ENCODE measurements at places on chromosomes 6 and 20.

DNA sequence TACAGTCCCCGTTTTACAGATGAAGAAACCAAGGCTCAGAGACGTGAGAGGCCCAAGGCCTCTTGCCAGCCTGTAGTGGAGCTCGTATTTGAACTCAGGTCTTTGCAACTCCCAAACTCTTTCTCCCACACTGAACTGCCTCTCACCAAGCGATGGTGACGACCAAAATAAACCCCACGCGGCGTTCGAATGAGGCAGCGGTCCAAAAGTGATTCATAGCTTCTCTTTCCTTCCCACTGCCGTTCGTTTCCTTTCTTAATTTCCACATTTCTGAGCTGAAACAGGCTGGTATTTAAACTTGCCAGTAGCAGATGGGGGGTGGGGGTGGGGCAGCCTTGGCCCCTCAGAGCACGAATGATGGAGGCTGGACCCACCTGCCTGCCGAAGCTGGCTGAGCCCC is 252.9 kb upstream of the KCNG1 start:
- DNase-seq: no peak

GRCh38 chr6:150566486-150566885 is 33.2 kb upstream of the PLEKHG1 start:
- DNase-seq: no peak

DNA sequence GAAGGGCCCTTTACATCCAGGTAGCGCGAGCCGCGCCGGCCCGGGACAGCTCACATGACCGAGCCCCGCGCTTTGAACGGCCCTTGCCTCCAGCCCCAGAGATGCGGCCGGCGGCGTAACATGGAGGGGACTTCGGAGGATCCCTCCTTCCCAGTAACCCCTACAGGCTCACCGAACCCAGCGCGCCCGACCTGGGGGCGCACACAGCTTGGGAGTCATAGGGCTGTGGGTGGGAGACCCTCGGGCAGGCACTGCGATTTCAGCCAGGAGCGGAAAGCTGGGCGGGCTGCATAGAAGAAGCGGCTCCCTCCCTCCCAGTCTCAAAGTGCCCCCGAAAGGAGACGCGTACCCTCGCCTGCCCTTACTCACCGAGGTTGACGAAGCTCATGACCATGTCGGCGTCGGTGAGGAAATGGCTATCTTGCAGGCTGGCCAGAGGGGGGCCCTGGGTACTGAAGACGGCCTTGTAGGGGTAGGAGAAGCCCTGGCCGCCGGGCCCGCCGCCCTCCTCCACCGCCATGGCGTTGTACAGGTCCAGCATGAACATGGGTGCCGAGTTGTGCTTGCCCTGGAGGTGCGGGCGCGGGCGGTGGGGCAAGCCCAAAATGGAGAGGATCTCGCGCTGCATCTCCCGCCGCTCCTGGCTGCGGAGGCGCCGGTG is 975 bp downstream of the BMP7 start:
- no peak for DNase-seq

DNA sequence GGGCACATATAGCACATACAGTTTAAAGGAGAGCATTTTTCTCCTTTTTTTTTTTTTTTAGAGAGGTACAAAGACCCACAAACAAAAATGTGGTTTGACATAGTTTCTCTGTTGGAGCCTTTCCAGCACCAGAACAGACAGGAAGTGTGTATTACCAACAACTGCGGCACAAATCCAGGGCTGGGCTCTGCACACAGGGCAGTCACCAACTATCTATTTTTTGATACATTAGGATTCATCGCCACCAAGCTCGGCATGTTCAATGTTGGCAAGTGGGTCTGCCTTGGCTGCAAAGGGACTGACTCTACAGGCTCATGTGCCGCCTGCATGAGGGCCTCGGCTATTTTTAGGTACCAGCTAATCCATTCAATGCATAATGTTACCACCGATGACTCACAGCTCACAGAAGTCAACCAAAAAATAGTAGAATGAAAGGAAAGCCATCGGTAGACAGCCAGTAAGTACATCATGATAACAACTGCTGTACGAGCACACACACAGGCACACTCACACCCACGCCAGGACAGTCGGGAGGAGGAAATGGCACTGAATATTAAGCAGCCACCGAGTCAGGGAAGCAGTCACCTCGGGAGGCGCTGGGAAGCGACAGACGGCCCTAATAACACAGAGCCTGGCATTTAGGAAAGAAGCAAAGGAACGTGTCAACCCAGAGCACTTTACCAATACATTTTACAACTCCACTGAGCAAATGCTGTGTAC is 81.6 kb downstream of the GMPR start:
- DNase-seq: peak; percentile 45

DNA sequence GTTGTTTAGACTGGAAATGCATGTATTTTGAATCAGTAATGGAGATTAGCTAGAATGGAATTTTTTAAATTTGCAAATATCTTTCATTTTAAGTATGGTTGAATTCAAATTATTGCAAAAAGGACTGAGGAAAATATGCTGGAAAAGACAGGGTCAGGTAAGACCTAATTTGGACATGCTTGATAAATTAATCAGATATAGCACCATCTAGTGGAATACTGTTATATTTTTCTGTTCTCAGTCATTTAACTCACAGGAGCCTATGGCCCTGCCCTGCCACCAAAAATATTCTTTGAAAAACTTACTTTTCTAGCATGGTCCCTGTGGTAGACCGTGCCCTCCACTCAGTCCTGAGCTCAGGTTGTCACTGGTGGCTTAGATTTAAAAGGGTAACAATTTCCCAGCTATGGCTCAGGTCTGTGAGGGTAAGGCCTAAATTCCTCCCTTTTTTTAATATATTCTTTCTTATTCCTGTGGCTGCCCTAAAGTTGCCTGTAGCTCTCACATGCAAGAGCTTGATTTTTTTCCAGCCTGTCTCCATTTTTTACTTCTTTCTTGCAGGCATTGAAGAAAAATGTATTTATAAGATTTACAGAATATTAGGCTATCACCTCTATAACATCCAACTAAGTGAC is 25.3 kb upstream of the KIAA1586 start:
- no peak for DNase-seq

DNA sequence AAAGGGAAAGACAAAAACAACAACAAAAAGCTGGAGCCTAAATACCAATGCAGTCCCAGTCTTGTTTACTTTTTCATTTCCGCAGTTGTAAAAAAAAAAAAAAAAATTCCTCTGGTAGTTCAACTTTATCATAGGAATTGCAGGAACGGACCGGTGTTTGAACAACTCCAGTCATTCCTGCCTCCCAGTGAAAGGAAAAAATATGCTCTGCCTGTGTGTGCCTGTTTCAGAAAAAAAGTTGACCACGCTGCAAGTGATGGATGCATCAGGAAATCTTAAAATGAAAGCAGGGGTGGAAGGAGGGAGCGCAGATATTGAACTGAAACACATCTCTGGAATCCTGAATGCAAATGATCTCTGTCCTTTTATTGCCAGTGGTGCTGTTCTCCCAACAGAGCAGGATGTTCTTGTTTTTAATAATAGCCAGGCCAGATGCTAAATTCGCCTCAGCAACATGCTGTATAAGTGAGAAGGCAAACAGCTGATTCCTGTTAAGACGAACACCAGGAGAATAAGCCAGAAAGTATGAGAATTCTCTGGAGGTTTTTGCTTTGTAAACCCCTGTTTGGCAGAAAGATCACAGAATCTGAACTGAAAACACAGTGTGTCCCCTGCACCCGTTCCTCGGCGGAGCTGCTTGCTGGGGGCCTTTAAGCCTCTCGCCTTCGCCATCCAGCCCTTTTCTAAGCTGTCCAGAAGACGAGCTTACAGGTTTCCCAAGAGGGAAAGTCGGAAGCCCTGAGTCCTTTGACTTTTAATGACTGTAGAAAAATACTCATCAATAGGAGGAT is 178.4 kb upstream of the SUPT3H start:
- DNase-seq: no peak

- DNase-seq: no peak
Measured at GRCh38 chr6:22295145-22295544, 1.7 kb downstream of the PRL start.

DNA sequence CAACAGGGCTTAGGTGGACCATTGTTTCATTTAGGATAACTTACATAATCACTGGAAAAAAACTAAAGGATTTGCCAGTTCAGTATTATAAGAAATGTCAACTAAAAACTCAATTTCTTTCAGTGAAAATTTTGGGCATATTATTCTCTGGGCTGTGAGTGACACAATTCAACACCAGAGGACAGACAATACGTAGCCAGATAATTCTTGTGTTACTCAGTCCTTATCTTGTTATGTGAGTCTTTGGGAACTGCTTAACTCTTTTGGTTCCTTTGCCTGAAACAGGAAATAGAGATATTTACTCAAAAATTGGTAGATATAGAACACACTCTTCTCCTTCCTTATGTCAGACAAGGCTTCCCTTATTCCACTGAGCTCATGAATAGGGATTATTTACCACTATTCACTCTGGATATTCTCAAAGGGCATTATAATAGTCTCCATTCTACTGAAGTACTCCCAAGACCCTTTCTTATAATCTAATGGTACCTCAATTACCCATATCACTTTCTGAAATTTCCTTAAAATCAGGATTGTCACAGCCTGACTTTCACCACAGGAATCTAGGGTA is 4.9 kb upstream of the BEND6 start:
- DNase-seq: no peak

GRCh38 chr6:16179970-16180431 is 51.1 kb downstream of the MYLIP start:
- no peak for DNase-seq

- no peak for DNase-seq
Measured at GRCh38 chr6:49551078-49551865, 804 bp downstream of the C6orf141 start.

DNA sequence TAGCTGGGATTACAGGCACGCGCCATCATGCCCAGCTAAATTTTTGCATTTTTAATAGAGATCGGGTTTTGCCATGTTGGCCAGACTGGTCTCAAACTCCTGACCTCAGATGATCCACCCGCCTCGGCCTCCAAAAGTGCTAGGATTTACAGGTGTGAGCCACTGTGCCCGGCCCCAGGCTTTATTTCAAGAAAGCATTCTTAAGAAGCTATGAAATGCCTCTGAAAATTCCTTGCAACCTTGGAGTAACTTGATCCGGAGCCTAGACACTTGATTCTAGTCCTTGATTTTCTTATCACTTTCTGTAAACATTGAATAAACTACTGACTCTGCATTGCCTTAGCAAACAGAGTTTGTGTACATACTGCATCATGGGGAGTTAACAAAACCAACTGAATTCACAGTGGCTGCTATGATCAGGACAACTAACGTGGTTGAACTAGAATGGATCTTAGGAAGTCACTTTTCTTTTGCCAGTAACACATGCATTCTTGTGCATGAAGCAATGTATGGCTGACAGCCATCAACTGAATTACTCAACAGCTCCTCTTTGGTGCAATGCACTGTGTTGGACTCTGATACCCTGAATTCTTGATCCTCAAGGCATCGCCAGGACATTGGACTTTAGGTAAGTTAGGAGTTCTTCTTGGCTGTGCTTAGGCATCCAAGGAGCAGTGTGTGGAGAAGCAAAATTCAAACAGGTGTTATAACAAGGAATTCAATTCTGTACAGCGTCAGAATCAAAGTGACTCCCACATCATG is 102.8 kb upstream of the TMEM170B start:
- no peak for DNase-seq

DNA sequence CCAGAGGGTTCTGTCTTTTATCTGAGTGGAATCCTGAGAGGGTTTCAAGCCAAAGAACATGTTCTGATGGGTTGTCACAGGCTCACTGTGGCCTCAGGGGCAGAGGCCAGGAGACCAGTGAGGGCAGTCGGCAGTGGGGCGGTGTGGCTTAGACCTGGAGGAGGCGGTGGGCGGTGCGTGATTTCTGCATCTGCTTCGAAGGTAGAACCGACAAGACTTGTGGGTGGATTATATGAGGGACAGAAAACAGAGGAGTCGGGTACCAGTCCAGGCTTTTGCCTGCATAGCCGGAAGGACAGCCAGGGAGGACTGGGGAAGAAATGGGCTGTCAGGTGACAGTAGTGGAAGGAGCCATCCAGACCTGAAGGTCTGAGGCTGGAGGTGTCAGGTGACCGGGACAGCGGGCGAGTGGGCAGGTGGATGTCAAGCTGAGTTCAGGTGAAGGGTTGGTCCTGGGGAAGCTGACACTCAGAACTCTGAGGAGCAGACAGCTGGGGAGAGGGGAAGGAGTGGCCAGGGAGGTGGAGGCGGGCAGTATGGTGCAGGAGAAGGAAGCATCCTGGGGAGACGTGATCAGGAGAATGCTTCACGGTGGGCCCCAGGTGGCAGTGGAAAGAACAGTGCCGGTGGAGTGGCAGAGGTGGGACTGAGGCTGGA is 3.1 kb downstream of the CTSZ start:
- DNase-seq: no peak

DNA sequence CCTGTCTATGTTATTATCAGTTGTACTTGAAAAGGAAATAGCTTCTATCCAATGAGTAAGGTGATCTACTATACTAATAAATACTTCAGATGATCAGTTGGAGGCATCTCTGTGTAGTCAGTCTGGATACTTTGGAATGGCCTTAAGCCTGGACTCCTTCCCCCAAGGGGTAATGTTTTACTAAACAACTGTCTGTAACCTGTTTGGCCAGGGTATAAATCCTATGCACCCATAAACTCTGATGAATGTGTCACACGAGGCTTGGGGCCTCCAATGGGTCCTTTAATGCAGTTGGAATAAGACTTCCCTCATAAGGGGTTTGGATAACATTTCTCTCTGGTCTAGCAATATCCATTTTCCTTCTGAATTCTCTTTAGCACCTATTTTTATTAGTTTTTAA is 19.5 kb upstream of the SLC52A3 start:
- no peak for DNase-seq

GRCh38 chr6:22108199-22108598 is 188.6 kb downstream of the PRL start:
- DNase-seq: no peak

- DNase-seq: no peak
Measured at GRCh38 chr20:53652859-53653517, 59.3 kb upstream of the ZNF217 start.

GRCh38 chr20:9156529-9157280 is 87.8 kb downstream of the PLCB4 start:
- no peak for DNase-seq

DNA sequence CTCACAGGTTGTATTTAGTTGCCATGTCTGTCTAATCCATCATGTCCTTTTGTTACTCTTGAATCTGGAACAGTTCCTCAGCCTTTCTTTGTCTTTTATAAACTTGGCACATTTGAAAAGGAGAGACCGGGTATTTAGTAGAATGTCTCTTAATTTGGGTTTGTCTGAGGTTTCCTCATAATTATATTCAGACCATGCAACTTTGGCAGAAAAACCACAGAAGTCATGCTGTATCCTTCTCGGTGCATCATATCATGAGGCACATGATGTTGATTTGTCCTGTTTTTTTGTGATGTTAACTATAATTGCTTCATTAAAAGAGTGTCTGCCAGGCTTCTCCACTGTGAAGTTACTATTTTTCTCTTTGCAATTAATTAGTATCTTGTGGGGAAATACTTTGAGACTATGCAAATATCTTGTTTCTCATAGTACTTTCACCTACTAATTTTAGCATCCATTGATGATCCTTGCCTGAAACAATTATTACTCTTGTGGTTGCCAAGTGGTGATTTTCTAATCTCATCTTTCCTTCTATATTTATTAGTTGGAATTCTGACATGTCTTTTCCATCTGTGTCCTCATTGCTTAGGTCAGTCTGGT is 837.3 kb downstream of the DHX35 start:
- no peak for DNase-seq

Measured in activated naive CD4-positive, alpha-beta T cell (primary cell).